Bronchial epithelial cell (primary cell): ENCODE measurements at places on chromosomes 12 and 14. TPM values are rescaled to one million over a fixed set of nuclear protein-coding genes. Genes with fewer than 3 reads are reported as not detected.

DNA sequence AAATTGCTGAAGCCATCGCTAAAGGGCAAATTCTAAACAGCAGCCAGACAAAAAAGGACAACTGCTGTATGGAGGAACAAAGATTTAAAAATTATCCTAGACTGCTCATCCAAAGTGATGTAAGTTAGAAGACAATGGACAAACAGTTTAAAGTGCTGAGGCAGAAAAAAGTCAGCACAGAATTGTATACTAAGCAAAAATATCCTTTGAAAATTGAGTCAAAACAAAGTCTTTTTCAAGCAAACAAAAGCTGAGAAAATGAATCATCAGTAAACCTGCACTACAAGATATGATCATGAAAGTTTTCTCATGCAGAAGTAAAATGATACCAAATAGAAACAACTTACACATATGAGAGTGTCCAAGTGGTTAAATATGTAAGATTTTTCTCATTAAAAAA lies 43.6 kb downstream of the EML5 start:
- peak; percentile 71 for DNase-seq

GRCh38 chr12:18145924-18146323 lies 55.9 kb upstream of the RERGL start:
- peak; percentile 55 for DNase-seq

DNA sequence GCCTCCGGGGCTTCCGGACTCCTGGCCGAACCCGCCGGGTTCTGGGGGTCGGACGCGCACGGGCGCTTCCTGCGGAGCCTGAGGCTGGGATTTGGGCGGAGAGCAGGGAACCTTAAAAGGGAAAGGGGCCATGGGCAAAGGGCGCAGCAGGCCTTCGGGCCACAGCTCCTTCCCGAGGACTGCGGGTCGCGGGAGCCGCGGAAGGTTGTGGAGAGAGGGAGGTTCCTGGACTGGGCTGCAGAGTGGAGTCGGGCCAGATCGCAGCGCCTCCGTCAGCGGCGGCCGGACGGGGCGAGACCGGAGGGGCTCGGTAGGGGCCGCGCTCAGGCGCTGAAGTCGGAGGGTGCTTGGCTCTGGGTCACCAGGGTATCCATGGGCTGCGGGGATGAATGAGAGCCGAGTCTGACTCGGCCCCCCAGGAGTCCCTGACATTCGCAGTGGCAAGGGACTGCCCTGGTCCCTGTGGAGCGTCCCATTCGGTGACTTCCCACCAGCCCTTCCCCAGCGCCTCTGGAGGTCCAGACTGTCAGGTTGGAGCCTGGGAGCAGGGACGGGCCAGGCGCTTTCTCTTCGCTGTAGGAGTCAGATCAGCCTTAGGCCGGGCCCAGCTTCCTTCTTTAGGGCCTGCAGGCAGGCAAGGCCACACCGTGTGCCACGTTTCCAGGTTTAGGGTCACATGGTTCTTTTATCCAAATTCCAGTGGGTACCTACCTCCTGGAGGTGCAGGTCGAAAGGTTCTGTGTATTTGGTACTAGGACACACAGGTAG lies 938 bp upstream of the SLC25A29 start:
- no peak for DNase-seq

DNA sequence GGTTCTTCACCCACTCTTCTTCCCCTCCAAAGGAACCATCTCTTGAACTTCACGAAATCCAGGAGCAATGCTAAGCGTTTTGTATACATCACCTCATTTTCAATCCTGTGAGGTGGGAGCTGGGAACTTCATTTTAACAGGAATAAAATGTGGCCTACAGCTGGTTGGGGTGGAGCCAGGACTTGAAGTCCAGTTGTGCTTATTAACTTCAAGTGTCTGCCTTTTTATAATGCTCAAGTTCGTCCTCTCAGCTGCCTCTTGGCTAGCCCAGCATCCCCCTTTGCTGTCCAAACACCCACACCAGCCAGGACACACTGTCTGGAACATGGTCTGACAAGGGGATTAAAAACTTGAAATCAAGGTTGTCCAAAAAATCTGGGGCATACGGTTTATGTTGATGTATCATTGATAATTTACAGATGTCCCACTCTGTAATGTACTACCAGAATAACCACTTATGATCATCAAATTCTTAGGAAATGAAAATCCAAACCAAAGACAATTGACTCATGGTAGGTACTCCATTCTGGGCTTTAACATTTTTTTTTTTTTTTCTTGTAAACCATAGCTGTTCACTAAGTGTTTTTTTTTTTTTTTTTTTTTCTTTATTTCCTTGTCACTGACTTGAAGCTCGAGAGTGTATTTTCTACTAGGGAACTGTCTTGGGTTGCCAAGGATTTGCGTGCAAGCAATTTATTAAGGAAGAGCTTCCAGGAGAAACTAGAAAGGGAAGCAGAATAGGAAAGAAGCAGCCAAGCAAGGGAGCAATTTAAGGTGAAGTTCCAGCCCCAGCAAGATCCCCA lies 252.3 kb downstream of the EFCAB11 start:
- peak; percentile 7 for DNase-seq

GRCh38 chr14:32473464-32473855 lies 144.4 kb downstream of the AKAP6 start:
- peak; percentile 99 for DNase-seq

The DNAH10 gene
- total RNA-seq, result under 0.01 and 0.13 TPM in 2 replicates

- no peak for DNase-seq
Measured at GRCh38 chr12:63382930-63383329, 231.9 kb upstream of the AVPR1A start.

GRCh38 chr14:102046337-102047278 lies 40.2 kb downstream of the HSP90AA1 start:
- DNase-seq, result peak; percentile 36

- no peak for DNase-seq
Measured at GRCh38 chr14:67360470-67361206, 510 bp downstream of the EIF2S1 start.

GRCh38 chr14:96038558-96038919 lies 623 bp upstream of the C14orf132 start:
- DNase-seq, result peak; percentile 12

GRCh38 chr12:51862947-51863346 lies 14.4 kb upstream of the FIGNL2 start:
- no peak for DNase-seq
